Right lung (tissue), 10 donors: ENCODE measurements at places on chromosomes 11 and 22. TPM values are rescaled to one million over a fixed set of nuclear protein-coding genes. Genes with fewer than 3 reads are reported as not detected.

GRCh38 chr11:121554552-121554951, 101.8 kb upstream of the SORL1-AS1 start:
- no peak for DNase-seq

- no peak for DNase-seq
These were observed 8.3 kb upstream of the FGF19 start for GRCh38 chr11:69711822-69712801.

GRCh38 chr11:131932584-131933325, 562.3 kb downstream of the NTM start:
- DNase-seq = no peak

DNA sequence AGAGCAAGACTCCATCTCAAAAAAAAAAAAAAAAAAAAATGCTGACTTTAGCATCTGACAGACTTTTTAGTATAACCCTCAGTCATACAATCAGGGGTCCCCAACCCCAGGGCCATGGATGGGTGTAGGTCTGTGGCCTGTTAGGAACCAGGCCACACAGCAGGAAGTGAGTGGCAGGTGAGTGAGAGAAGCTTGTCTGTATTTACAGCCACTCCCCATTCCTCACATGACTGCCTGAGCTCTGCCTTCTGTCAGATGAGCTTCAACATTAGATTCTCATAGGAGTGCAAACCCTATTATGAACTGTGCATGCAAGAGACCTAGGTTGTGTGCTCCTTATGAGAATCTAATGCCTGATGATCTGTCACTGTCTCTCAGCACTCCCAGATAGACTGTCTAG, 3.3 kb downstream of the FAM227A start:
- DNase-seq = no peak

Gene SLC43A3
- 36.9 TPM for polyA plus RNA-seq

DNA sequence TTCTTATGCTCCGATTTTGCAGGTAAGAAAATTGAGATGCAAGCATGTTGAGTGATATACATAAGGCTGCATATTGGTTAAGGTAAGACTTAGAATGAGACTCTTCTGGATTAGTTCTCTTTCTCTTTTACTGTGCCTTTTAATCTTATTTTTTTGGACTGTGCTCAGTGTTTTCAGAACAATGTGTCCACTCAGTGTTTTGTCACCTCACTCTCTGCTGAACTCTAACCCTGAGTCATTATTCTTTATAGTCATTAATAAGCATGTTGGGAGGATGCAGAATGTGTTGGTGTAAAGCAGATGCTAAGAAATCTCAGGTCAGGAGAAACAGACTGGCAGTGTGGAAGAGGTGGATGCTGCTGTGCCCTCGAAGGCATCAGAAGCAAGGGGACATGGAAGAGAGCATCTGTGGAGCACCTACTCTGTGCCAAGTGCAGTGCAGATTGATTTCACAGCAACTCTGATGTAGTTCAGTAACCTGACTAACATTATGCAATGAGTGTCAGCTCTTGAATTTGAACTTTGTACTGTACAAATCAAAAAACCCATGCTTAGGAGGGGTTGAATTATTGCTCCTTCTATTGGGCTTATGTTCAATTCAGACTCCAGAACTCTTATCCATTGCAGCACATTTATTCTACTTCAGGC, 80.7 kb upstream of the LARGE1 start:
- DNase-seq = no peak

Gene IRAG1
- 17.7 TPM for polyA plus RNA-seq

Gene ACRV1
- polyA plus RNA-seq = 0.78 TPM

Gene SMC1B
- 0.24 TPM for polyA plus RNA-seq

DNA sequence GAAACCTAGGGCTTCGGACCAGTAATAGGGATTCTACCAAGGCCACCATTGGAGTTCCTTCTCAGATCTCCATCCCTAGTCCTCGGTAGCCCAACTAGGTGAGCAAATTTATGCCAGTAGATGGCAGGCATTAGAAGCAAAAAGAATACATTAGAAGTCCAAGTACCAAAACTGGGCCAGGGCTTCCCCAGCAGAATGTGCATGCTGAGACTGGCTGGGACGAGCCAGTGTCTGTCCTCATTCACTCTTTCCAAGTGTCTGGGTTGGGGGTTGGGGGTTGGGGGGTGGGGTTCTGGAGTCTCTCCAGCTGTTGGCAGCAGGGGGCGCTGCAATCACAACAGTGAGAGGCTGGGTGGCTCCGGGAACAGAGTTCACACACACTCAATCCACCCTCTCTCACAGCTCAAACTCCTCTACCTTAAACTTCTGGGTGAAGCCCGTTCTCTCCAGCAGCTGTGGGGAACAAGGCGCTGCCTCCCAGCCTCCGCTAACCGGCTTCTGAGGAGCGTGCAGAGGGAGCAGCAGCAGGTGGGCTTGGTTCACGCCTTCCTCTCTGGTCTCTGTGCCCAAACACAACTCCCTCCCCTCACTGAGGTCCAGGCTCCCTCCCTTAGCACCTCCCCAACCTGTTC, 57.5 kb downstream of the BTG4 start:
- DNase-seq = no peak

- DNase-seq = no peak
These were observed 28.2 kb downstream of the HSD17B12 start for GRCh38 chr11:43708776-43709175.

Gene OR52B2
- not detected for polyA plus RNA-seq

Gene MS4A12
- polyA plus RNA-seq = not detected

DNA sequence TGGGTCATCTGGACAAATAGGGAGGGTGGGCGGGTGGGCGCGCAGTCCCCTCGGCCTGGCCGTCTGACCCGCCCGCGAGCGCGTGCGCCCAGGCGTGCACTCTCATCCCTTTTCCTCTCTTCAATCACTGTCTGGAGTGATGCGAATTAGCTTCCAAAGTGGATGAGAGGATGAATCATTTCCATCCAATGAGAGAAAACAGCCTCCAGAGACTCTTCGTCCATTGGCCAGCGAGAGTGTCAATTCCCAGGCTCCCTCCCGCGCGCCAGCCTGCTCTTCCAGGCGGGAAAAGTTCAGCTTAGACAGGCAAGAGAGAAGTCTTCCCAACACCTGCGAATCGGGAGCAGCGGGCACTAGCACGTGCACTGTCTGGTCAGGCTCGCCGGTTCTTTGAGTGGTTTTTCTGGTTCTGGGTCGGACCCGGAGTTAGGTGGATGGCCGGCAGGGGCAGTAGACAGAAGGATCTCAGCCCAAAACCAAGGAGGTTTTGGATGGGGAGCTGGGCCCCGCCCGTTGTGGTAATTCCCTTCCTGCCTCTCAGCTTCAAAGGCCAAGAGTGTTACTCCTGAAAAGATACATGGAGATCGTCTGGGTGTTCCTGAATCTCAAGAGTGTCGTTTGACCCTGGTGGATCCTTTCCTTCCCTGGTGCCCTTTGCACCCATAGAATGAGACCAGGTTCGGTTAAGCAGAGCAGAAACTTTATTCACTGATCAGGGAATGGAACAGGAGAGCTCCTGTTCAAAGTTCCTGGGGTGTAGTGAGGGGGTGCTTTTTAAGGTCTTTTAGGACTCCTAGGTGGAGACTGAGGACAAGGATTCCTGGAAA, 33.4 kb upstream of the GLYATL1 start:
- peak; percentile 71 for DNase-seq

DNA sequence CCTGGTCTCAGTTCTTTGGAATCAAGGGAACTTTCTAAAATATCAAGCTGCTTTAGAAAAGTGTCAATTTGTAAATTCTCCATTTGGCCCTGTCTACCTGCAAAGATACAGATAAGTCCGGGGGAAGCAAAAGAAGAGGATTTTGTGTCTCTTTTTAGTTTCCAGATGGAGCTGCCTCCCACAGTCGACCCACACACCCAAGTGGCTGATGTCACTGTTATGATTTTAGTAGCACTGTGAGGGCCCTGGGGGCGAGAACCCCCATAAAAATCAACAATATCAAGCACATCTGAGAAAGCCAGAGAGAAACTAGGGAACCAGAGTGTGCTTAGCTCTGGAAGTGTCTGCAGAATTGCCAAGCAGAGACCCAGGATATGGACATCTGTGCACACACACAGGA, 212.7 kb downstream of the LARGE1 start:
- DNase-seq = no peak

- no peak for DNase-seq
These were observed 123.5 kb upstream of the APOA1 start for GRCh38 chr11:116960930-116961329.

Gene DGCR8
- polyA plus RNA-seq = 45.2 TPM

- no peak for DNase-seq
These were observed 344.4 kb upstream of the CADM1 start for GRCh38 chr11:115848611-115849010.

Gene DNAJB7
- 1.2 TPM for polyA plus RNA-seq

Gene ARHGAP20
- 31.7 TPM for polyA plus RNA-seq

Gene ALDH3B1
- 11.6 TPM for polyA plus RNA-seq
